Suprapubic skin (tissue), 4 donors: ENCODE measurements at places on chromosomes 16 and 17.

GRCh38 chr16:80158766-80159165, 382.0 kb upstream of the DYNLRB2 start:
- DNase-seq, result no peak

- no peak for DNase-seq
Measured at GRCh38 chr17:69500911-69501429, 86.5 kb downstream of the MAP2K6 start.

DNA sequence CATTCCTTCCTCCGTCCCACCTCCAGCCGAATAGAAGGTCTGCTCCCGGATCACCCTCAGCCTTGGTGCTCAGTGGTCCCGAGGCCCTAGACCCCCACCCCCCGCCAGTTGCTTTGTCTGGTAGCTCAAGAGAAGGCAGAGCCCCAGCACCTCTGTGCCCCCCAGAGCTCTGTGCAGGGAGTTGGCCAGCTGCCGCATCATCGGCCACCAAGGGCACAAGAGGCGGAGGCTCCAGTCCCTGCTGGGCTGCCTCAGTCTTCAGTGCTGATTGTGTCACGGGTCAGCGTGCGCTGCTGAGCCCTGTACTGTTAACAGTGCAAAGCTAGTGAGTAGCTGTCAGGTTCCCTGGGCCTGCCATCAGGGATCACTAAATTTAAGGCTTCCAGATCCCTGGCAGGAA, 22.2 kb upstream of the DRG2 start:
- DNase-seq, result no peak

DNA sequence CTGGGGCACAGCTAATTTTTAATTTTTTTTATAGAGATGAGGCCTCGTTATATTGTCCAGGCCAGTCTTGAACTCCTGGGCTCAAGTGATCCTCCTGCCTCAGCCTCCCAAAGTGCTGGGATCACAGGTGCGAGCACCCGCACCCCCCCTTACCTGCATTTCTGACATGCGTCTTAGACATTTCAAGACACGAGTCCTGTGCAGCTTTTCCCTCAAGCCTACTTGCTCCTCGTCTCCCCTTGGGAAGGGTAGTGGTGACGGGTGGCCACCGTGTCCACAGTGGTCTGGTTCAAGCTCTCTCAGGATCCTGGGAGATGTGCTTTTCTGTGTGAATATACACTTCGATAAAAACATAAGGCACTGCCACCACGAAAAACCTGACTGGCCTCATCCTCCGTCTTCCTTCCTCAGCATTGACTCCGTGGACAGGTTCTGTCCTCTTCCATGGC, 9.6 kb downstream of the CANT1 start:
- DNase-seq, result peak; percentile 66

DNA sequence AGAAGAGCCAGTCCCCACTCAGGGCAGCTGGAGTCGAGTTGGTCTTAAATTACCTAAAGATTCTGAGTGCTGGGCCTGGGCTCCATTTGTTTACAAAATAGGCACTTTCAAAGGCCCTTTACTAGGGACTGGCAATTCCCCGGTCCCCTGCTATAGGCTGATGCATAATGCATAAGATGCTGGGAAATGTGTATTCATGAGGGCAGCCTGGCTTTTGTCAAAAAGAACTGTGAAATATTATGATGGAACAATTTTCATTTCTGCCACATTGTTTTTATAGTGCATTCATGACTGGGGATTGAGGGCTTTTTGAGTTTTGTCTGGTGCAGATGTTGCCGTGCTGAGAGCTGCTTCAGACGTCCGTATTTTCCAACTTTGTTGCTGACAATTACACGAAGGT, 617.0 kb upstream of the CDH5 start:
- DNase-seq, result no peak

DNA sequence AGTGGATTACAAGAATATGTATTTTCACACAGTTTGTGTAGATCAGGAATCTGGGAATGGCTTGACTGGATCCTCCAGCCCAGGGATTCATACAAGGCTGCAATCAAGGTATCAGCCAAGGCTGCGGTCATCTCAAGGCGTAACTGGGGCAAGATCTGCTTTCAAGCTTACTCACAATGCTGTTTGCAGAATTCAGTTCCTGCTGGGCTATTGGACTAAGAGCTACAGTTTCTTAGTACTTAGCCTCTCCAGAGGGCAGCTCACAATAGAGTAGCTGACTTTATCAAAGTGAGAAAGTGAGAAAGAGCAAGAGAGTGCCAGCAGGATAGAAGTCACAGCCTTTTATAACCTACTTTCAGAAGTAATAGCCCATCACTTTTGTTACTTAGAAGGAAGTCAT, 211.0 kb downstream of the MAP2K6 start:
- no peak for DNase-seq

GRCh38 chr16:12345349-12345748, 368.8 kb downstream of the SNX29 start:
- DNase-seq, result no peak

- peak; percentile 58 for DNase-seq
Measured at GRCh38 chr17:80945736-80946135, 45.9 kb upstream of the CHMP6 start.

DNA sequence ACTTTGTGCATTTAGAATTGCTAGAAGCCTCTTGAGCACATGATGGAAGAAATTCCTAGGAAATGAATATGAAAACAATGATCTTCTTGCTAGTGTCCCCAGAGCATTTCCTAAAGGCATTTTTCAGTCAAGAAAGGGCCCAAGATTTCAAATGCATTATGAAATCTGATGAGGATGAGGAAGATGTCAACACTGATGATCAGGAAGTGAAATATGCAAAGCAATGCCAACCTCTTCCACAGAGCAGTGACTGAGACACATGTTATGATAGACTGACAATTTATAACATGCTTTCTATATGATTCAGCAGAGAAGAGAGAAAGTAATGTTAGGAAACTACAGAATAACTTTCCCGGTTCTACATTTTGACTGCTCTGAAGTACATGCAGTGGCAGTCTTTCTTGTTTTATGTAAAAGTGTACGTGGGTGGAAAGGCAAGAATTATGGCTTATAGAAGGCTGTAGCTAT, 859.1 kb upstream of the GOT2 start:
- DNase-seq, result no peak
